Natural killer cell treated with Interleukin-12 subunit alpha and Interleukin-12 subunit beta and Interleukin-15 and Interleukin-18, amount 100 ng/mL, for 72 hours (primary cell): ENCODE measurements at places on chromosomes 5 and 9. TPM values are rescaled to one million over a fixed set of nuclear protein-coding genes. Genes with fewer than 3 reads are reported as not detected.

The NRG2 gene
- total RNA-seq: not detected

The ANXA2R gene
- total RNA-seq: 6.9 TPM

- no peak overlapping the region for H3K27ac ChIP-seq
- H3K4me3 ChIP-seq: no peak overlapping the region
- no peaks in the 10 kb centered on the region for H3K36me3 ChIP-seq
- no peak for DNase-seq
- H3K4me1 ChIP-seq: no peaks in the 10 kb centered on the region
- H3K27me3 ChIP-seq: peaks cover 36% of the 10 kb centered on the region
Observed at GRCh38 chr5:66958980-66959641, 237.5 kb downstream of the CD180 start.

DNA sequence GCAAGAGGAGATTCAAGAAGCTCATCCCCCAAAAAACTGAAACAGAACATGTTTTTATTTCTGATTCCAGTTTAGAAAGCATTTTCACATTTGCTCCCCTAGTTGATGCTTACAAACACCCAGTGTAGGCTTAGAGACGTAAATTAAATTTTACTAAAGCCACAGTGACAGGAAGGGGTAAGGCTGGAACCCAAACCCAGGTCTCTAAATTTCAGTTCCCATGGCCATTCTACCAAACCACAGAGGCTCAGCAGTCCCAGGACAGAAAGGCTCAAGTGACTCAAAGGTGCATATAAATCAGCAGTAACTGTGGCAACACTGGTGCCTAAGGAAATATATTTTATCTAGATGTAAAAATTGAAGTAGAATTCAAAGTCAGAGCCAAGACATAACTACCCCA, 128.7 kb downstream of the CEP120 start:
- H3K27ac ChIP-seq: no peak overlapping the region
- no peaks in the 10 kb centered on the region for H3K27me3 ChIP-seq
- H3K36me3 ChIP-seq: no peaks in the 10 kb centered on the region
- no peaks in the 10 kb centered on the region for H3K4me1 ChIP-seq

GRCh38 chr9:88418025-88418424, 29.8 kb downstream of the SPIN1 start:
- no peaks in the 10 kb centered on the region for H3K27me3 ChIP-seq
- peaks cover 12% of the 10 kb centered on the region for H3K4me1 ChIP-seq
- no peak for DNase-seq
- H3K27ac ChIP-seq: peak overlapping the region; percentile 63
- peaks cover 50% of the 10 kb centered on the region for H3K36me3 ChIP-seq
- no peak overlapping the region for H3K4me3 ChIP-seq

DNA sequence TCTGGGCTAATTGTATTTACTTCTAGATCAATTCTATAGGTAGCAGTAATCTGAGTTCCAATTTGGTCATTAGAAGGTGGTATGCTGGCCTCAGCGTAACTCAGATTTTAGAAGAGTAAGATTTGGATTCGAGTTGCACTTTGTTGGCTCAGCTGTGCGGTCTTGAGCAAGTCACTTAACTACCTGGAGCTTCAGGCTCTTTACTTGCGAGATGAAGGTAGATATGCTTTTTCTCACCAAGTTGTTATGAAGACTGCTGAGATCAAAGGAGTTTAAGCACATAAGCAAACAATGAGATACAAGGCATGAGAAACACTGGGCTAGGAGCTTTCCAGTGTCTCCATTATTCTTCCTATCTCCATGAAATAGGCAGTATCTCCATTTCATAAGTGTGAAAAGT, 133.8 kb upstream of the RANBP3L start:
- H3K36me3 ChIP-seq: no peaks in the 10 kb centered on the region
- H3K4me3 ChIP-seq: no peak overlapping the region

DNA sequence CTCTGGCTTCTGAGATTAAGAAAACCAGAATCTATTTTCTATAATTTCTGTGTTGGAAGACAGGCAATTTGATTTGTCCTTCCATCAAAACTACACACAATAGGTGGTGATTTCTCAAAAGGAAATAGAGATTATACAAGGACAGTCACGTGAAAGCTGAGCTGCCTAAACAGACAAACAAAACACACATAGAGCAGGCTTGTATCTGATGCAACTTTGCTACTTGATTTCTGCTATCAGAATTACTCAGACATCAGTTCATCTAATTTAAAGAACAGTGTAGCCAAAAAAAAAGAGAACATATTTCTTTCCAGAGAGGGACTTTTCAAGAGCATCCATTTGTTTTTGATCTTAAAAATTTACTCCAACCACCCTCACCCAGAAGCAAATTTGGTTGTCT, 2128.3 kb upstream of the C9orf72 start:
- H3K27me3 ChIP-seq: no peaks in the 10 kb centered on the region
- H3K36me3 ChIP-seq: no peaks in the 10 kb centered on the region
- H3K27ac ChIP-seq: no peak overlapping the region
- no peak for DNase-seq

DNA sequence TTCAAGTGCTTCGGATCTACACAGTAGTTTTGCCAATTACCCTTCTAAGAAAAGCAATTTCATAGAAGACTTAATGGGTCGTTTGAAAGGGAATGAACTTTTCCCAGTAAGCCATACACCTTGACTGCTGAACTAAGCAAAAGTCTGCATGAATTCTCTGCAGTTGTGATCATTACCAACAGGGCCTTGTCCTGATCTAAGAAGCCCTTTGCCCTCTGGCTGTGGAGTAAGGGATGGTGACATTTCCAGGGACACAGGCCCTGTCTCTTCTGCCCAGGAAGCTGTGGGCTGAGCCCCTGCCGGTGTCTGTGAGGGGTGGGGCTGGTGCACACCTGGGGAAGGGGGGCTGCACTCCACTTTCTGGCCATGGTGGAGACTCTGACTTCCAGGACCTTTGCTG, 30.5 kb downstream of the ZDHHC11 start:
- no peak overlapping the region for H3K27ac ChIP-seq
- no peak for DNase-seq
- peaks cover 13% of the 10 kb centered on the region for H3K27me3 ChIP-seq

GRCh38 chr9:87226896-87227295, 270.8 kb upstream of the DAPK1 start:
- no peaks in the 10 kb centered on the region for H3K4me1 ChIP-seq
- no peak for DNase-seq
- no peaks in the 10 kb centered on the region for H3K36me3 ChIP-seq
- H3K4me3 ChIP-seq: no peak overlapping the region
- peaks cover 17% of the 10 kb centered on the region for H3K27me3 ChIP-seq

DNA sequence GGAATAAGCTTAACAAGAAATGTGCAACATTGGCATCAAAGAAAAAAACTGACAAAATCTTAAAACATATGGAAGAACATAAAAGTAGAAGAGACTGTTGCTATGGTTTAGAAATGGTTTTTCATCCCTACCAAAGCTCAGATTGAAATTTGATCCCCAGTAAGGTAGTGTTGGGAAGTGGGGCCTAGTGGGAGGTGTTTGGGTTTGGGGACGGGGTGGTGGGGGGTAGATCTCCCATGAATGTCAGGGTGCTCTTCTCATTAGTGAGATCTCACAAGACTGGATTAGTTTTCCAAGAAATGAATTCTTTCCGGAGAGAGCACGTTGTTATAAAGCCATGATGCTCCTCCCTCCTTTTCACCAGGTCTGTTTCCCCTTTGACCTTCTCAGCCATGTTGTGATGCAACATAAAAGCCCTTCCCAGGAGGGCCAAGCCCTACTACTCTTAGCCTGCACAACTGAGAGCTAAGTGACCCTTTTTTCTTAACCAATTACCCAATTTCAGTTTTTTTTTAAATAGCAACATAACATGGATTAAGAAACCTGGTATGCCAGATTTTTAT, 10.6 kb downstream of the TMEM167A start:
- H3K27ac ChIP-seq: no peak overlapping the region
- H3K27me3 ChIP-seq: no peaks in the 10 kb centered on the region
- no peak overlapping the region for H3K4me3 ChIP-seq
- H3K4me1 ChIP-seq: peaks cover 21% of the 10 kb centered on the region

- no peaks in the 10 kb centered on the region for H3K36me3 ChIP-seq
- peak overlapping the region; percentile 90 for H3K27ac ChIP-seq
- peaks cover 23% of the 10 kb centered on the region for H3K4me1 ChIP-seq
Observed at GRCh38 chr5:138459311-138459933, 5.9 kb upstream of the EGR1 start.
